ENCODE measurements at places on chromosomes 13 and 19. TPM values are rescaled to one million over a fixed set of nuclear protein-coding genes. Genes with fewer than 3 reads are reported as not detected.

DNA sequence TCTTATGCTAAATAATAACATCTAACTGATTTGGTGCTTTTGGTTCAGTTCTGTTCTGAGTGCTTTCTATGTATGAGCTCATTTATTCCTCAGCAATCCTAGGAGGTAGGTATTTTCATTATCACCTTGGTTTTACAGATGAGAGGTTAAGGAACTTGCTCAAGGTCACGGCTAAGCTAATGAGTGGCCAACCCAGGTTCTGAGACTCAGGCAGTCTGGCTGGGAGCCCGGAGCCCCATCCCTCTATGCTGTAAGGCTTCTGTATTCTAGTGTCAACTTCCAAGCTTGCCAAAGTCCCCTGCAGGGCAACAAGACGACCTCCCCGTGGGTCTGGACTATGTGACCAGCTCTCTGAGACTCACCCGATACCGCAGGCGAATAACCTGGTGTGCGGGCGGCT lies 60.5 kb downstream of the PARP4 start:
- DNase-seq: no peak
- no peaks in the 10 kb centered on the region for H3K27me3 ChIP-seq
- peaks cover 48% of the 10 kb centered on the region for H3K36me3 ChIP-seq
- no peak overlapping the region for H3K27ac ChIP-seq
- no peaks in the 10 kb centered on the region for H3K4me1 ChIP-seq

- H3K27me3 ChIP-seq: no peaks in the 10 kb centered on the region
- no peak overlapping the region for H3K27ac ChIP-seq
- H3K4me3 ChIP-seq: no peak overlapping the region
- DNase-seq: no peak
- H3K36me3 ChIP-seq: peaks cover 11% of the 10 kb centered on the region
- no peaks in the 10 kb centered on the region for H3K4me1 ChIP-seq
Observed at GRCh38 chr19:1121395-1121794, 17.6 kb downstream of the GPX4 start.

GRCh38 chr13:20195801-20196200 lies 3.1 kb upstream of the GJB2 start:
- no peaks in the 10 kb centered on the region for H3K36me3 ChIP-seq
- no peak overlapping the region for H3K4me3 ChIP-seq
- peaks cover 67% of the 10 kb centered on the region for H3K27me3 ChIP-seq
- no peak overlapping the region for H3K27ac ChIP-seq
- H3K4me1 ChIP-seq: peaks cover 18% of the 10 kb centered on the region

DNA sequence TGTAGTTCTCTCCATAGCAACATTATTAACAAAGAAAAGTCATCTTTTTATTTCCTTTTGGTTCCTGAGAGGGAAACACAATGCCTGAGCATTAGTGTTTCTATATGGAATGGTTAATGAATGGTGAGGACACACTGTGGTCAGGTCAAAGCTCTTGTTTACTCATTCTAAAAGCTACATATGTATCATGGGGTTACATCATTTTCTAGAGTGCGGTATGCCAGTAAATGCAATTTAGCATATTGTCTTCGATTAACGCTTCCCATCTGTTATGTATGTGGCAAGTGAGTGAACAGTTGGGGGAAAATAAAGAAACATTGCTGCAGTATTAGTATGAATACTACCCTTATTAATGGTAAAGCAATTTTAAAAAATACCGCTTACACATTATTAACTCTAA lies 1152.2 kb upstream of the SPRY2 start:
- peaks cover 11% of the 10 kb centered on the region for H3K4me1 ChIP-seq
- H3K27ac ChIP-seq: no peak overlapping the region
- DNase-seq: no peak

GRCh38 chr19:40831502-40832430 lies 18.5 kb downstream of the CYP2A6 start:
- no peak for DNase-seq
- no peaks in the 10 kb centered on the region for H3K4me1 ChIP-seq
- H3K27ac ChIP-seq: no peak overlapping the region
- no peak overlapping the region for H3K4me3 ChIP-seq
- peaks cover 5% of the 10 kb centered on the region for H3K27me3 ChIP-seq

- no peaks in the 10 kb centered on the region for H3K27me3 ChIP-seq
- DNase-seq: peak; percentile 74
- no peak overlapping the region for H3K27ac ChIP-seq
- peaks cover 2% of the 10 kb centered on the region for H3K4me1 ChIP-seq
Observed at GRCh38 chr19:1133471-1133929, 29.7 kb downstream of the GPX4 start.

The C19orf81 gene
- total RNA-seq: 22.9 TPM

DNA sequence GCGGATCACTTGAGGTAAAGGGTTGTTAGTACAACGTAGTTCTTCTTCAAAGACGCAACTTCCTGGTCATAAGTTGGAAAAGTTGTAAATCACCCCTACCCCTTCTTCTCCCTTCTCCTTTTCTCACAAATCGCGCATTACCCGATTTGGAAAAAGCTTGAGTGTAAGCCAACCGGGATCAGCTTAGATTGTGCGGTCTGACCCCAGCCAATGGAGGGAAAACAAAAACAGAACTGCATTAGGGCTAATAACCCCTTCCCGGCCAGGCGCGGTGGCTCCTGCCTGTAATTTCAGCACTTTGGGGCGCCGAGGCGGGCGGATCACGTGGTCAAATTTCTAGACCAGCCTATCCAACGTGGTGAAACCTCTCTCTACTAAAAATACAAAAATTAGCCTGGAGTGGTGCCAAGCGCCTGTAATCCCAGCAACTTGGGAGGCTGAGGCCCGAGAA lies 806 bp downstream of the ZNF90 start:
- peaks cover 49% of the 10 kb centered on the region for H3K4me1 ChIP-seq
- peak overlapping the region; percentile 97 for H3K27ac ChIP-seq
- peak; percentile 42 for DNase-seq
- peak overlapping the region; percentile 98 for H3K4me3 ChIP-seq
- H3K27me3 ChIP-seq: no peaks in the 10 kb centered on the region

The SIAH3 gene
- 0.09 TPM for total RNA-seq

DNA sequence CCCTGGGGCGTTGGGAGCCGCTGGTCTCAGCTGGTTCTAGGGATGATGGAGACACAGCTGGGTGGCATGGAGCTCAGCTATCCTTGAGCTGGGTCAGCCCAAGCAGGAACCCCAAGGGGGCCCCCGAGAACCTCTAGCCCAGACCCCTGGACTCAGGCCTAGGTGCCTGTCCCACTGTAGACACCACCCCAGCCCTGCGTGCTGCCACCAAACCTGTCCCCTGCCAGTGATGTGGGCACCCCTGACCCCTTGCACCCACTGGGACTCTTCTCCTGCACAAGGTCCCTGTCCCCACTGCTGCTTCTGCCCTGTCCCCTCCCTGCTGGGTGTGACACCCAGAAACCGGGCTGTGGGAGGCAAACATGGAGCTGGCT lies 26.8 kb downstream of the CEBPA start:
- no peaks in the 10 kb centered on the region for H3K27me3 ChIP-seq
- H3K36me3 ChIP-seq: no peaks in the 10 kb centered on the region
- H3K27ac ChIP-seq: no peak overlapping the region
- no peak for DNase-seq

DNA sequence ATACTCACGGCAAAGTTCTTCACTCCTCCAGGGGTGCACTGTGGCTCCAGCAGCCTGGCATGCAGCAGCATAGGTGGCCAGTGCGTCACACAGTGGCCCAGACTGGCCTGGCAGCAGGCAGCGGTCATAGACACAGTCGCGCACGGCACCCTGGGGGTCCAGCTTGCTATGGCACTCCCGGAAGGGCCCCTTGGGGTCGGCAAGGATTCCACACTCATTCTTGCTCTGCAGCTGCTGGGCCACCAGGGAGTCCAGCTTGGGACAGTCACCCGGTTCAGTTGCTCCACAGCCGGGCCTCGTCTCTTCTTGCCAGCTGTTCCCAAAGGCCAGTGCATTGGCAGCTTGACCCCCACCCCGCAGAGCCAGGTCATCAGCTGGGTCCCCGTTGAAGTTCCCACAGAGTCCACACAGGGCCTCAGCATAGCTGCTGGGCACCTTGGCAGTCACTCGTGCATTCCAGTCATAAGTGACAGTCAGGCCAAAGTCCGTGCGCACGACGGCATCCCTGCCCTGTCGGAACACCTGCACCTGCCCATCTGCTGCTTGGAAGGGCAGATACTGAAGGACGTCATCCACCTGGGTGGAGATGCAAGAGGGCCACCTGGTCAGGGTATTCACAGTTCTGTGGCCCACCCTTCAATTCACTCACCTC lies 20.6 kb downstream of the FCGBP start:
- no peak overlapping the region for H3K4me3 ChIP-seq
- H3K27ac ChIP-seq: no peak overlapping the region
- no peak for DNase-seq
- H3K36me3 ChIP-seq: no peaks in the 10 kb centered on the region

GRCh38 chr13:95603887-95604555 lies 40.5 kb downstream of the DZIP1 start:
- H3K27ac ChIP-seq: no peak overlapping the region
- H3K4me3 ChIP-seq: no peak overlapping the region
- peaks cover 27% of the 10 kb centered on the region for H3K36me3 ChIP-seq
- H3K4me1 ChIP-seq: peaks cover 5% of the 10 kb centered on the region

DNA sequence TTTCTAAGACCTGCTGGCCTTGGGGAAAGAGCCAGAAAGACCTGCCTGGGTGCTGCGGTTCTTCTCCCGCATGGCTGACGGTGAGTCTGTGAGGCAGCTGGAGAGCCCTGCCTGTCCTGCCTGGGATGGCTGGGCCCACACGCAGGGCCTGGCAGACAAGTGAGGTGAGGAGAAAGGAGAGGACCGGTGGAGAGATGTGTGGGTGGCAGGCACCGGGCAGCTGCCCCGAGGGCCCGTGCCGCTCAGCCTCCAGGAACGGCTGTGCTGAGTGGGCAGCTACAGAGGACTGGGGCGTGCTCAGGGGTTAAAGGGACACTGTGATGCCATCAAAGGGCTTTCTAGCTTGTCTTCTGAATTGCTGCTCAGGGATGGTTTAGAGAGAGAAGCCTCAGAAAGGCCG lies 53.8 kb downstream of the MLLT1 start:
- peaks cover 12% of the 10 kb centered on the region for H3K36me3 ChIP-seq
- no peaks in the 10 kb centered on the region for H3K27me3 ChIP-seq
- H3K27ac ChIP-seq: no peak overlapping the region
- peaks cover 4% of the 10 kb centered on the region for H3K4me1 ChIP-seq

The PROZ gene
- not detected for total RNA-seq

- H3K27me3 ChIP-seq: no peaks in the 10 kb centered on the region
- peaks cover 3% of the 10 kb centered on the region for H3K36me3 ChIP-seq
- no peak overlapping the region for H3K4me3 ChIP-seq
- DNase-seq: no peak
- H3K4me1 ChIP-seq: peaks cover 7% of the 10 kb centered on the region
Observed at GRCh38 chr13:63042686-63043085, 1627.0 kb upstream of the PCDH20 start.

GRCh38 chr13:24149246-24150032 lies 11.1 kb upstream of the SPATA13 start:
- H3K27ac ChIP-seq: peak overlapping the region; percentile 57
- peaks cover 40% of the 10 kb centered on the region for H3K4me1 ChIP-seq
- DNase-seq: no peak
- no peak overlapping the region for H3K4me3 ChIP-seq

The DLEU7 gene
- total RNA-seq: 3.6 TPM

The ATP4B gene
- not detected for total RNA-seq

- H3K27ac ChIP-seq: no peak overlapping the region
- H3K4me3 ChIP-seq: no peak overlapping the region
- no peak for DNase-seq
Observed at GRCh38 chr19:10805065-10805757, 30.8 kb downstream of the TMED1 start.
